ENCODE measurements at places on chromosomes 16 and 17.
A peak's percentile ranks its signal among the peaks of the same experiment; 100 is the strongest.

- no peaks in the 10 kb centered on the region for H3K4me1 ChIP-seq
- peaks cover 3% of the 10 kb centered on the region for H3K27me3 ChIP-seq
- H3K36me3 ChIP-seq, result no peaks in the 10 kb centered on the region
- no peak overlapping the region for H3K27ac ChIP-seq
Measured at GRCh38 chr16:22624800-22625533, 114.3 kb downstream of the NPIPB5 start.

DNA sequence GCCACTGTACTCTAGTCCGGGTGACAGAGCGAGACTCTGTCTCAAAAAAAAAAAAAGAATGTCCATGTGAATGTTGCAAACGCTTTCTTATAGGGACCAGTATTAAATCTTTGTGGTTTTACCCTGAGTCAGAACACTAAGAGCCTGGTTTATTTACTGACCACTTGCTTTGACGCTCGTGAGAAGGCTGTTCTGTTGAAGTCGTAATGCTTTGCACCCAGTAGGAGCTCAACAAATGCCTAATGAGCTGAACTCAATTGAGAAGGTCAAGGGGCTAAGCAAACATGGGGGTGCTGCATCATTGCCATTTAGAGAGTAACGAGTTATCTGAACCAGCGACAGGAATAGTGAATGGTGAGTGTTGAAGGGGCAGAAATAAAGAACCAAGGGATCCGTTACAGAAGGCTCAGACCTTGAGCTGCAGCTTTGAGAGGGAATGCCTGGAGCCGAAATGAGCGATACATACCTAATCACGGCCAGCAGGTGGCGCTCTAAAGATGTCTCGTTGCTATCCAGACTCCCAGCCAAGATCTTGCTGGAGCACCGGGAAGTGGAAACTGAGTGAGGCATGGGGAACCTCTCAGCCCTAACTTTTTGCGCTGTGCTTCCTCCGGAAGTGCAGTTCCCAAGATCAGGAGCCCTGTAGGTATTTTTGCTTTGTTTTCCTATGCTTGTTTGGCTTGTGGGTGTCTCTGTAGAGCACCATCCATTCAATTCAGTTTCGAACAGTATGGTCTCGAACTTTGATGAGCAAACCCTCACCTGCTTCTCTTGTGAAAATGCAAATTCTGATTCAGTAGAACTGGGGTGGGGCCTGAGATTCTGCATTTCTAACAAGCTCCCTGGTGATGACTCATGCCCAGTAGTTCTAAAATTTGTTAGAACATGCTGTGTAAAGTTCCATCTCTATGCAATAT, 12.6 kb upstream of the RNF222 start:
- peaks cover 21% of the 10 kb centered on the region for H3K4me1 ChIP-seq
- H3K27ac ChIP-seq, result no peak overlapping the region
- DNase-seq, result peak; percentile 66
- no peak overlapping the region for H3K4me3 ChIP-seq

GRCh38 chr16:71626858-71627213, 852 bp downstream of the MARVELD3 start:
- peaks cover 6% of the 10 kb centered on the region for H3K4me1 ChIP-seq
- H3K27me3 ChIP-seq, result peaks cover 17% of the 10 kb centered on the region
- no peaks in the 10 kb centered on the region for H3K36me3 ChIP-seq
- no peak overlapping the region for H3K27ac ChIP-seq
- no peak for DNase-seq

DNA sequence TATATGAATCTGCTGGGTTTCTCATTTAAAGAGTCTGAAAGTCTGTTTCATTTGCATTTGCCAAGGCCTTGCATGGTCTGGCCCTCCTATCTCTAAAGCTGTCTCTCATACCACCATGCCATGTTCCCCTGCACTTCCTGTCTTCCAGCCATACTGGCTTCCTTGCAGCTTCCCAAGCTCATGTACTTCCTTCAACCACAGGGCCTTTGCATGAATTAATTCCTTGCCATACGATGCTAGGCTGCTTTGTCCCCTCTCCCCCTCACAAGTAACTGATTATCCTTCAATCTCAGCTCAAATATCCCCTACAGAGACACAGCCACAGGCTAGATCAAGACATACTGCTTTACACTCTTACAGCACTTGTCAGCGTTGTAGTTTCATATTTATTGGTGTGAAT, 5.8 kb downstream of the CRYM start:
- no peak for DNase-seq
- H3K4me1 ChIP-seq, result no peaks in the 10 kb centered on the region
- H3K4me3 ChIP-seq, result no peak overlapping the region
- H3K27me3 ChIP-seq, result peaks cover 29% of the 10 kb centered on the region
- no peak overlapping the region for H3K27ac ChIP-seq
- no peaks in the 10 kb centered on the region for H3K36me3 ChIP-seq

DNA sequence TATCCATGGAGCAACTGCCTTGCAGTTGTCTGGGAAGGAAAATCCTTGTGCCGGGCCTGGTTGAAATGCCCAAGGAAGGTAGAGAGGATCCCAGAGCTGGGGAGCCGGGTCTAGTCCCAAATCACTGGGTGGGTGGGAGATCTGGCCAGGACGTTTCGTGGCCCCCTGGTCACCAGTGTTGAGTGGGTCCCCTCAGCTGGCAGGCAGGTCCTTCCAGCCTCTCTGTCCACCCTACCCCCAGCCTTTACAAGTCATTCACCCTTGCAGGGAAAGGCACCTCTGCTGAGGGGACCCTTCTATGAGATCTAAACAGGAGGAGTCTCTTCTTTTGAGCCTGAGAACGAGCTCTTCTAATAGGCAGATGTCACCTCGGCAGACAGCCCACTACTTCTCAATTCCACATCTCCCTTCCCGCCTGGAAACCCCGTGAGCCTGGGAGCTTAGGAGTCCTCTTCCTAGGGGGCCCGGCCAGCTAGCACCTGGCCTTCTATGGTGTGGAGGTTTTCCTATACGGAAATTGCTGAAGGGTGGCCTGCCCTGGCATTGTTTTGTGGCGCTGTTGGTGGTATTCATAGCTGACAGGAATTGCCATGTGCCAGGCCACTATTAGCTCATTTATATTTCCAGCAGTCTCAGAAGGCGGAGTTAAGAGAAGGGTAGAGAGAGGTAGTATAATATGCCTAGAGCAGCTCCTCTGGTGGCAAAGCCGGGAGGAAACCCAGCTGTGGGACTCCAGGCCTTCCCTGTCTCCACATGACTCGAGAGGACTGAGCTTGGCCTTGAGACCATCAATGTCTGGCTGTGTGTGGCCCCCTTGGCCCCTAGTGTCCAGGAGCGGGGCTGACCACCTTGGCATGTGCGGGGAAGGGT, 13.3 kb downstream of the MPRIP start:
- no peak overlapping the region for H3K4me3 ChIP-seq
- peaks cover 2% of the 10 kb centered on the region for H3K36me3 ChIP-seq
- no peak for DNase-seq
- H3K27ac ChIP-seq, result no peak overlapping the region
- H3K4me1 ChIP-seq, result peaks cover 17% of the 10 kb centered on the region
- no peaks in the 10 kb centered on the region for H3K27me3 ChIP-seq

GRCh38 chr16:79417601-79418008, 182.9 kb downstream of the MAF start:
- H3K27me3 ChIP-seq, result peaks cover under 1% of the 10 kb centered on the region
- no peak for DNase-seq
- no peak overlapping the region for H3K4me3 ChIP-seq
- peaks cover 24% of the 10 kb centered on the region for H3K4me1 ChIP-seq
- no peak overlapping the region for H3K27ac ChIP-seq

DNA sequence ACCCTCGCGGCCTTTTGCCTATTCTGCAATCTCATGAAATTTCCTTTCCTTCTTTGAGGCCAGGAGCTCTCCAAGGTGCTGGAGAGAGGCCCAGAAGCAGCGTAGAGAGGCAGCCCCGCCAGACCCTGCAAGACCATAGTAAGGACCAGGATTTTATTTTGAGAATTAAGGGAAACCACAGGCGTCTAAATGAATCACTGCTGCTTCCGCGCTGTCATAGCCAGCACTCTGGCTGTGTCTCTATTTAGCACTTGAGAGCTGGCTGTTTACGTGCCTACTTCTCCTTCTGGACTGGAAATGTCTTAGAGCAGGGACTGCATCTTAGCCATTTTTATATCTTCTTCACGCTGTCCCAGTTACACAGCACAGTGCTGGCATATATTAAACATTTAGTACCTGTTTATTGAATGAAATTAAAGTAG, 37.6 kb upstream of the PIRT start:
- no peaks in the 10 kb centered on the region for H3K4me1 ChIP-seq
- no peaks in the 10 kb centered on the region for H3K36me3 ChIP-seq
- H3K27me3 ChIP-seq, result no peaks in the 10 kb centered on the region
- no peak overlapping the region for H3K4me3 ChIP-seq

- no peaks in the 10 kb centered on the region for H3K4me1 ChIP-seq
- no peaks in the 10 kb centered on the region for H3K27me3 ChIP-seq
- no peaks in the 10 kb centered on the region for H3K36me3 ChIP-seq
- H3K4me3 ChIP-seq, result no peak overlapping the region
- no peak for DNase-seq
Measured at GRCh38 chr16:81251871-81252270, 13.4 kb downstream of the BCO1 start.

GRCh38 chr17:78832541-78832810, 8.1 kb downstream of the USP36 start:
- H3K4me3 ChIP-seq, result no peak overlapping the region
- DNase-seq, result no peak
- H3K27me3 ChIP-seq, result no peaks in the 10 kb centered on the region
- H3K27ac ChIP-seq, result no peak overlapping the region

GRCh38 chr16:1580956-1581355, 30.9 kb downstream of the IFT140 start:
- H3K4me3 ChIP-seq, result no peak overlapping the region
- H3K27me3 ChIP-seq, result no peaks in the 10 kb centered on the region
- no peaks in the 10 kb centered on the region for H3K4me1 ChIP-seq
- no peak for DNase-seq

DNA sequence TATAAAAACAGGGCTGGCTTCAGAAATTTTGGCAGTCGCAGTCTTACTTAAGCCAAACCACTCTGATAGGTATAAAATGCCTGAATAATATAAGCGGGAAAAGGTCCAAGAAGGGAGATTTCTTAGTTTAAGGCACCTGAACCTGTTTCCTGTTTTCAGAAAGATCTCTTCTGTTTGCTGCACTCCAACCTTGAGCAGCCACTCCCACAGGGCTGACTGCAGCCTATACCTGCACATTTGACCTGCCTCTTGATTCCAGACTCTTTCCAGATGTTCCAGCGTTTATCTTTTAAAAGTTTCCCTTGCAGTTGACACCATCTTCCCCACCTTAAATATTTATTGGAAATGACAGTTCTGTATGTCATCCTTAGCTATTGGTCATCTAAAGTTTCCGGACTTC, 132.2 kb downstream of the SKAP1 start:
- H3K27ac ChIP-seq, result peak overlapping the region; percentile 3
- H3K4me3 ChIP-seq, result no peak overlapping the region
- H3K4me1 ChIP-seq, result peaks cover 62% of the 10 kb centered on the region
- DNase-seq, result no peak
- peaks cover 18% of the 10 kb centered on the region for H3K36me3 ChIP-seq
- H3K27me3 ChIP-seq, result no peaks in the 10 kb centered on the region

DNA sequence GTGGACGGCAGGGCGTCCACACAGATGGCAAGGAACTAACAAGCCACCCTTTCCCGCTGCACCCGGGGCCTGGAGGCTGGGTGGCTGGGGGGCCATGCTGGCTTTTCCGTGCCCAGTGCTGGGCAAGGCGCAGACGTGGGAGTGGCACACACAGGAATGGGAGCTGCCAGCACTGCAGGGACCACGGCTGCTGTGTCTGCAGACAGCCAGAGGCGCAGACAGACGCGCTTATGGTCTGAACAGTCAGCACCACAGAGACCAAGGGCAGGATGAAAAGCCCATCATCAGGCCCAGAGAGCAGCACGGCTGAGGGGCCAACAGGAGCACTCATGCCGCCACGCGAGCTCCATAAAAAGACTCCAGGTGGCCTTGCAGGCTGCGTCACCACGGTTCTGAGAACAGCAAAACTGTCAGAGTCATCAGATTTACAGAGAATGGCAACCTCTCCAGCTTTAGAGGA, 24.0 kb downstream of the PDIA2 start:
- no peak overlapping the region for H3K4me3 ChIP-seq
- no peaks in the 10 kb centered on the region for H3K27me3 ChIP-seq
- peaks cover 23% of the 10 kb centered on the region for H3K36me3 ChIP-seq
- H3K4me1 ChIP-seq, result peaks cover 3% of the 10 kb centered on the region
- H3K27ac ChIP-seq, result no peak overlapping the region
- DNase-seq, result no peak

- no peak overlapping the region for H3K27ac ChIP-seq
- H3K27me3 ChIP-seq, result peaks cover 15% of the 10 kb centered on the region
- no peak for DNase-seq
- H3K4me3 ChIP-seq, result no peak overlapping the region
Measured at GRCh38 chr17:5702951-5703510, 118.7 kb upstream of the NLRP1 start.

GRCh38 chr17:80187090-80187489, 17.3 kb downstream of the CARD14 start:
- no peak for DNase-seq
- no peak overlapping the region for H3K4me3 ChIP-seq
- no peaks in the 10 kb centered on the region for H3K4me1 ChIP-seq
- no peaks in the 10 kb centered on the region for H3K27me3 ChIP-seq
- no peaks in the 10 kb centered on the region for H3K36me3 ChIP-seq

GRCh38 chr17:47993031-47993564, 22.2 kb downstream of the CDK5RAP3 start:
- peaks cover 14% of the 10 kb centered on the region for H3K4me1 ChIP-seq
- H3K27me3 ChIP-seq, result peaks cover 6% of the 10 kb centered on the region
- H3K4me3 ChIP-seq, result no peak overlapping the region
- H3K36me3 ChIP-seq, result no peaks in the 10 kb centered on the region

GRCh38 chr17:43125967-43126910, 1.1 kb upstream of the BRCA1 start:
- peak overlapping the region; percentile 99 for H3K27ac ChIP-seq
- peaks cover 24% of the 10 kb centered on the region for H3K4me1 ChIP-seq
- peak overlapping the region; percentile 99 for H3K4me3 ChIP-seq

DNA sequence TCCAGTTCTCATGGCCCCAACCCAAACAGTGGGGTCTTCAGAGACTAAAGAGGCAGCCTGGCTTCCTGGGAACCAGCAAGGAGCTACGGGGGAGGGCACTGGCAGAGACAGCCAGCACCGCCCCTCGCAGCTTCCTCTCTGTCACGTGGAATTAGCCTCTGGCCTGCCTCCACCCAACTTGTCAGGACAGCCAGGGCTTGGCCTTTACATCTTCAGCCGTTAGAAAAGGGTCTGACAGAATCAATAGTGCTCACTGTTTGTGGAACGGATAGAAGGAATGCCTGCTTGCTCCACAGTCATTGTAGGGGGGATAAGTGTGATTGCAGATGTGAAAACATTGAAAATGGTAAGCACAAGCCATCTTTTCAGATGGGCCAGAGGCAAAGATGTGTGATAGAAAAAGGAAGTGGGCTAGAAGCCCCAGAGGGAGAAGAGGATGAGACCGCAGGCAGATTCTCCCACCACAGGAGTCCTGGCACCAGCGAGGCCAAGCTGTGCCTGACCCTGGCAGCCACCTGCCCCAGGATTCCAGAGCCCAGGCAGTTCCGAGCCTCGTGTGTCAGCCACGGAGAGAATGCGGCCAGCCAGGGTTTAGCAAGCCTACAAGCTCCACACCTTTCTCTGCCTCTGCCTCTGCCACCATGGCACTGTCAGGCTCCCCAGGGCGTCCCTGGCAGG, 18.6 kb downstream of the GRIN2C start:
- peaks cover 3% of the 10 kb centered on the region for H3K36me3 ChIP-seq
- H3K27me3 ChIP-seq, result peaks cover 15% of the 10 kb centered on the region
- H3K27ac ChIP-seq, result no peak overlapping the region

- H3K36me3 ChIP-seq, result no peaks in the 10 kb centered on the region
- H3K4me1 ChIP-seq, result no peaks in the 10 kb centered on the region
- H3K4me3 ChIP-seq, result no peak overlapping the region
- H3K27me3 ChIP-seq, result peaks cover 3% of the 10 kb centered on the region
Measured at GRCh38 chr16:66212428-66212827, 154.1 kb upstream of the CDH5 start.

All from activated T-helper 2 cell treated with anti-CD3 and anti-CD28 coated beads, Interferon-gamma antibody, Interleukin-2, Interleukin-4, amounts not matched to agents 10 μg/mL and 5 μg/mL and 100 μg/mL, durations not matched to agents 14 hours and 24 hours and 36 hours (primary cell).